Myocyte (in vitro differentiated cells): ENCODE measurements at places on chromosomes 13 and 19. TPM values are rescaled to one million over a fixed set of nuclear protein-coding genes. Genes with fewer than 3 reads are reported as not detected.

Gene ZSWIM4
- 6.4 and 14.9 TPM in 2 replicates for total RNA-seq

Gene SPRY2
- total RNA-seq = 27.2 and 49.8 TPM in 2 replicates

DNA sequence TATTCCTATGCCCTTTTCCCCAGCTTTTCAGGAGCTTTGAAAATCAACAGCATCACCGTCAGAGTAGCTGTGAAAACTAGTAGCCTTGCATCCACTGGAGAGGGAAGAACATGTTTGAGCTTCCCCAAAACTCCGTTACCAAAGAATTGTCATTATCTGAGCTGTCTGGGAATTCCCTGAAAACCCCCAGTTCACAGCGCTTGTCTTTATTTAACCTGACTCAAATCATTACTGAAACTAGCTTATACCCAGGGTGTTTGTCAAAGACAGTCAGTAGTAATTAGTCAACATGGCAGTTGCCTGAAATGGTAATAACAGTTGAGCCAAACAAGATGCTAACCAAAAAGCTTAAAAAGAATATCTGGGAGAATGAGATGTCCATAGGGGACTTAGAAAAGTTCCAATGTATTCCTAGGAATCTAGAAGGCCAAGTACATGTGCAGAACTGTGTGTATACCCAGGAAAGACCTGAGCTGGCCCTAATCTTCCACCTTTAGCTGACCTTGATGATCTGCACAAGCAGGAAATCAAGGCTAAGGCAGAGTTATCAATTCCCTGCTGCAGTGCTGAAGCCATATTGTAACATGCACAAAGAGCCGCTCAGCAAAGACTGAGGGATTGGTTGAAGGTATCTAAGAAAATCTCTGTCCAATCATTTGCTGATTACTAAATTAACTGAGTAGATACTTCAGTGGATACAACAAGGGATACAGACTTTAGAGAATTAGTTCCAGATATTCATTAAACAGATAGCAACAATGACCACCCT lies 130.8 kb downstream of the KL start:
- no peak for DNase-seq

DNA sequence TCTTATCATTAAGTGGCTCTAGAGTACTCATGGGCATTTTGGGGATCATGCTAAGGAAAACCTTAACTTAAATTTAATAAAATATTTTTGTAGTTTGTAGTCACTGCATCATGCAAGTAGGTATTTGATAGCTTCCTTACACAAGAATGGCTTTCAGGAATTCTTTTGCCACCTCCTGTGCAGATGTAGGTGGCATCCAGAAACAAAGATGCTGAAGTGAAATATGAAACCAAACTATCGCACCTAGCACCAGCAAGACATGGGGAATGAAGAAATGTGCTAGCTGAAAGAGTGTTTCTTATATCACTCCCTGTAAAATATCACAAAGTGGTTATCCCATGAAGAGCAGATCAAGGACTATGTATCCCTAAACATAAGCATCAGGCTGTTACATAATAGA lies 924.5 kb upstream of the PRR20A start:
- DNase-seq = no peak

Gene PLIN4
- 0.32 and 0.42 TPM in 2 replicates for total RNA-seq

Gene ACP5
- 0.52 and 1.4 TPM in 2 replicates for total RNA-seq

DNA sequence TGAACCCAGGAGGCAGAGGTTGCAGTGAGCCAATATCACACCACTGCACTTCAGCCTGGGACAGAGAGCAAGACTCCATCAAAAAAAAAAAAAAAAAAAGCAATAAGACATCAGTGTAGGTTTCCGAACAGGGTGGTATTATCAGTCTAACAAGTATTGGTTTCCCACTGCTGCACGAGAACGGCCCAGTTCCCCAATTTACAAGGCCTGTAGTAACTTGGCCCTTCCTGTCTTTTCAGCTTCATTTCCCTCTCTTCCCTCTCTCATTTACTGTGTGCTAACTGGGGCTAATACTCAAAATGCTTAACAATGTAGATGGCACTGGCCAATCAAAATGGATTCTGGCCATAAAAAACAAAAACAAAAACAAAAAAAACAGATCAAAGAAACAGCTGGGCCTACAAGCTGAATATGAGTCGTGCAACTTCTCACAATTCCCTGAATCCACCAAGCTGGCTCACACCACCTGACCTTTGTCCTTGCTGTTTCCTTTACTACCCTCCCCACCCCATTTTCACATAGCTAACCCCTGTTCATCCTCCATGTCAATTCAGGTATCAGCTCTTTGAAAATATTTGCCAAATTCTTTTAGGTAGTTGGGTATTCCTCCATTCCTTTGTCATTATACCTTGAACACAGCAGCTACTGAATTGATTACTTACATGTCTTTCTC lies 2.4 kb downstream of the TEX101 start:
- DNase-seq = no peak

GRCh38 chr13:114244637-114245036 lies 9.9 kb downstream of the CDC16 start:
- no peak for DNase-seq

DNA sequence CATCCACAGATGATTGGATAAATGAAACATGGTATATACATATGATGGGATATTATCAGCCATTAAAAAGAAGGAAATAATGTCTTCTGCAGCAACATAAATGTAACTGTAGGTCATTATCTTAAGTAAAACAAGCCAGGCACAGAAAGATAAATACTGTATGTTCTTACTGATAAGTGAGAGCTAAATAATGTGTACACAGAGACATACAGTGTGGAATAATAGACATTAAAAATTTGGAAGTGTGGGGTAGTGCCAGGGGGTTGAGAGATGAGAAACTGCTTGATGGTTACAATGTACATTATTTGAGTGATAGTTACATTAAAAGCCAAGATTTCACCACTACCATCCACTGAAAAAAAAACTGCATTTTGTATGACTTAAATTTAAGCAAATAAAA lies 26.0 kb upstream of the GPC6 start:
- DNase-seq = no peak

Gene A1BG
- total RNA-seq = 31.5 and 49.6 TPM in 2 replicates

DNA sequence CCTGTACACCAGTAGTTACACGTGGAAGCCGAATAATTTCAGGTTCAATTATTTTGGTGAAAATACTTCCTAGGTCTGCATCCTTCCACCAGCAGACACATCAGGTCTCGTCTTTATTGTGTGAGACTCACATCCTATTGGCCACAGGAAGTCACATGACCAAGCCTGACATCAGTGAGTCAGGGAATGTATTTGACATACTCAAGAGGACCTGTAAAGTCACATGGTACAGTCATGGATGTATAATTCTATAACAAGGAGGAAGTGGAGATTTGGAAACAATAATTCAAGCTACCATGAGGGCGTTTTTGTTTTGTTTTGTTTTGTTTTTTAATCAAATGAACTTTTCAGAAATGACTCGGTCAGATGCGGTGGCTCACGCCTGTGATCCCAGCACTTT lies 9.3 kb upstream of the HIF3A start:
- no peak for DNase-seq

Gene SELENOV
- not detected in 2 replicates for total RNA-seq

DNA sequence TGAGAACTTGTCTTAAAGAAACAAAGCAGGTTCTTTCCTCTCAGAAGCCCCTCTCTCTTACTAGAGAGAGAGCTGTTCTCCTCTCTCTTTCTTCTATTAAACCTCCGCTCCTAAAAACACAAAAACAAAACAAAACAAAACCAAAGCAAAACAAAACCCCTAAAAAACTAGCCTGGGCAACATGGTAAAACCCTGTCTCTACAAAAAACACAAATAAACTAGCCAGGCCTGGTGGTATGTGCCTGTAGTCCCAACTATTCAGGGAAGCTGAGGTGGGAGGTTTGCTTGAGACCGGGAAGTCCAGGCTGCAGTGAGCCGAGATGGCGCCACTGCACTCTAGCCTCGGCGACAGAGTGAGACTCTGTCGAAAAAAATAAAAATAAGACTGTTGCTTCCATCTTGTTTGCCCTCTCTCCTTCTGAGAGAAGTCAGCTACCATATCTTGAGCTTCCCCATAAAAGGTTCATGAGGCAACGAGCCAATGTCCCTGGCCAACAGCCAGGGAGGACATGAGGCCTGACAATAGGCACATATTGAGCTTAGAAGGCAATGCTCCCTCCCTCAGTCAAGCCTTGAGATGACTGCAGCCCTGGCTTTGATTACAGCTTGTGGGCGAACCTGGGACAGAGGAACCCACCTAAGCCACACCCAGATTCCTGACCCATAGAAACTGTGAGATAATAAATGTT lies 17.5 kb upstream of the FLT3 start:
- peak; percentile 16 for DNase-seq

DNA sequence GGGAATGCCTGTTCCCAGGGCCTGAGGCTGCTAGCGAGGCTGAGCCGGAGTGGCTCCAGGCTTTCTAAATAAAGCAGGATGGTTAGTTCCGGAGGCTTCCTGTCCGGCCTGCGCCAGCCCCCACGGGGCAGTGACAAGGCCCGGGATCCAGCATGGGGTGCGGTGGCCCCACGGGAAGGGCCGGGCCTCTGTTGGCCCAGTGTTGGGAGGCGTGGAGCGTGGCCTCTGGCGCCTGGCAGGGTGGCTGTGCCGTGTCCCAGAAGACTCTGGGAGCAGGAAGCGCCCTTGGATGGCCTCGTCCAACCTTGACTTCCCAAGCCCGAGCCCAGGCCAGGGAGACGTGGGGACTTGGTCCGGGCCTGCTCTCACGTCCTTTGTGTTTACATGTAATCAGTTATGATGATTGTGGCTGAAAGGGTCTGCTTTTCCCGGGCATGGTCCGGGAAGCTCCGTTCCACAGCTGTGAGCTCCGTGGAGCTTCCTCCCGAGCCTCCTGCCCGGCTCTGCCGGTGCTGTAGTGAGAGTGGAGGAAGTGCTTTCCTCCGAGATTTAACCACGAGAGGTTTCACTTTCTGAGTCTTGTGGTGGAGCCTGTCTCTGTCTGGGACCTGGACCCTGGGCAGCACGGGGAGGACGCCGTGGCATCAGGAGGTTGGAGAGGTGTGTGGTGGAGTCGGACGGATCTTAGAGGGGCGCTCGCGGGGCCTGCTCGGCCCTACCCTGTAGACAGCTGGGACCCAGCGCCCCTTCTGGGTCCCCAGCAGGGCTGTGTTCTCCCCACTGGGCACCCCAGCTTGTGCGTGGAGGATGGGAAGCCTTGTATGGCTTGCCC lies 4.6 kb downstream of the GNA11 start:
- peak; percentile 49 for DNase-seq

GRCh38 chr13:31175847-31176532 lies 14.3 kb upstream of the HSPH1 start:
- no peak for DNase-seq

- no peak for DNase-seq
Observed at GRCh38 chr19:10521461-10522171, 4.4 kb upstream of the S1PR5 start.

DNA sequence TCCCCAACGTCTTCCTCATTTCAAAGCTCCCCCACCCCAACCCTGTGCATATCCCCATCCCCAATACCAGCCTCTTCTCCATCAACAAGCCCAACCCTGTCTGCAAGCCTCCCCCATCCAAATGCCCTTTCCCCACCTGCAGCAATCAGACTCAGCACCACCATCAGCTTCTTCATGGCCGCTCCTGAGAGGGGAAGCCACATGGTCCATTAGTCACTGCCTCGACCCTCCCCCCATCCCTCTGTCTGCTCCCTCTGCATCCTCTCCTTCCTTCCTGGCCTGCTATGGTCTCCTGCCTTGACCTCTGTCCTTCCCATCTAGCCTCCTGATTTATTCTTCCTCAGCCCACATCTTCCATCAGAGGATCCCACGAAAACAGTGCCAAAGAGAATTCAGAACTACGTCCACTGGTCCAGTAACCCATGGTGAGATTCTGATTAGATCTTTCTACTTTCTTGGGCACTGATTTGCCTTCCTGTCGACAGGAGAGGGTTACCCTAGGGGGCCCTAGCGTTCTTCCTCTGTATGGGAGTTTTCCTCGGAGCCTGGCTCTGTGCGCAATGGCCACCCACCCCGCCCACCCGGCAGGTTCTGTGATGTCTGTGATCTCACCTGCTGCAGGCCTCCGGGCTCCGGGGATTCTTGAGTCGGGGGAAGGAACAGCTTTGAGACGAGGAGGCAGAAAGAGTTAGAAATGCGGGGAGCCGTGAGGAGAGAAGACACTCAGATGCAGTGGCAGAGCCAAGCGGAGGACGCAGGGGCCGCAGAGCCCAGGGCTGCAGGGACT lies 1.3 kb downstream of the KLK6 start:
- no peak for DNase-seq

DNA sequence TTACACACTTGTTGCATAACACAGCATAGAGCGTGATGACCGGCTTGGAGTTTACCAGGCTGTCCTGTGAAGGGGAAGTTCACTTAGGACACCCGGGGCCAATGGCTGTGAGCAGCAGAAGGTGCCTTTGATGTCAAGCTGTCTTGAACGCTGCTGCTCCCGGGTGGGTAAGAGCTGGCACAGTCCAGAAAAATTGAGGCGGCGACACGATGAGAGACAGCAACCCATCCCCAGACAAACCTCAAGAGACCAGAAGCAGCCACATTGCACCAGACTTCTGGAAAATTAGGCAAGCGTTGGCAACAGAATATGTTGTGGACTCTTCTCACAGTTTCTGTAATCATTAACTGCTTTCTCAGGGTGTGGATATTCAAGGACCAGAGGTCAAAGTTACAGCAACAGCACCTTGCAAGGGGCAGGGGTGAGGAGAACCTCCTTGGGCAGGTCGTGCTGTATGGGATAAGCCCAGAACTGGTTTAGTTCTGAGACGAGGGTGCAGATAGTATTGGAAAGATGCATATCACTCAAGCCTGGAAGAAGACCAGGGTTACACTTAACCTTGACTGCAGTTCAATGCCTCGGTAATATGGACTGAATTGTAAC lies 10.1 kb downstream of the NFILZ start:
- DNase-seq = no peak

DNA sequence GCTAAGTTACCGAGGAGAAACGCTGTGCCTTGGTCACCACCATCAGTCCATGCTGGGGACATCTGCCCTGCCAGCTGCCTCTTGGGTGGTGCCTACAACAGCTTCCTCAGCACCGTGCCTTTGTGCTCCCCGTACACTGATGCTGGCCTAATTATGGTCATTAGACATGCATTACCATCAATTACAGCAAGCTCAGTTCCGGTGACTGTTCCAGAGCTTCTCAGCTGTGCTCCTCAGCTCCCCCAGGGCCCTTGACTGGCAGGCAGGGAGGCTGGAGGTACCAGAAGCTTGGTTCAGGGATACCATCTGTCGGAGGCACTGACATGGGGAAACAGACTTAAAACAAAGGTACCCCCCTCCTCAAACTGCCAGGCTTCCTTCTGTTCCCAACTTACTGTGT lies 40.2 kb downstream of the CILP2 start:
- no peak for DNase-seq

GRCh38 chr19:16330368-16330801 lies 5.8 kb downstream of the KLF2 start:
- DNase-seq = peak; percentile 55

Gene LRRC63
- total RNA-seq = not detected in 2 replicates

DNA sequence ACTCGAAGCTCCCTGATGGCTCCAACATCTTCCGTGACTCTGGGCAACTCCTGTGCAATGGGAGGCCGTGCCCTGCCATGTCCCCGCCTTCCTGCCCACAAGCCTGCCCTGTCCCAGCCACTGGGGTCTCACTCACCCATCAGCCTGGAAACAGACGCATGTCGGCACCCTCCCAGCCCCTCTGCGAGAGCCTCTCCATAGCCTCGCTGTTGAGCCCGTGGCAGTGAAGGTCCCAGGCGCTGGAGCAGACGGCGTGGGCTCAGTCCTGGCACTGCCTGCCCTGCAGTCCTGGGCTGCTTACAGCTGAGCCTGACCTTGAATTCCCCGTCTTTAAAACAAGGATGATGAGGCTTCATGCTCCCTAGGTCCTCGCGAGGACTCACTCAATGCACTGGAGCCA lies 37.0 kb downstream of the MCF2L start:
- DNase-seq = no peak
